ENCODE measurements at places on chromosomes 11 and 22. TPM values are rescaled to one million over a fixed set of nuclear protein-coding genes. Genes with fewer than 3 reads are reported as not detected.

GRCh38 chr11:114377612-114378267 is 22.6 kb downstream of the C11orf71 start:
- no peak for DNase-seq

Gene DDTL
- 2.3 TPM for total RNA-seq

DNA sequence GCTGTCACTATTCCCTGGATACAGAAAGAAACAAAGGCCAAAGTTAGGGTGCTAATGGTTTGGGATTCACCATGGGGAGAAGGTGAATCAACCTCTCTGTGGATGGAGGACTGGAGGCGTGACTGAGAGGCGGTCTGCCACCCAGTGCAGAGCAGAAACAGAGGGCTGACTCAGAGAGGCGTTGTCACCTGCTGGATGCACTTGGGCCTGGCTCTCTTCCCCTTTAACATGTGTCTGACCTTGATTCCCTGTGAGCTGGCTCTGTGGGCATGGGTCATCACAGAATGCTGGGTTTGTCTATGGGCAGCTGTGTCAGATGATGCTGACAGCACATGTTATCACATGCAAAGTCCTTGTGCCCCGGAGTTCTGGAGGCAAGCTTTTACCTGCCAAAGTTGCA is 75.9 kb downstream of the LDLRAD3 start:
- no peak for DNase-seq

GRCh38 chr11:223884-224283 is 12.3 kb downstream of the SIRT3 start:
- DNase-seq: no peak

Gene MGAT3
- total RNA-seq: 0.18 TPM

DNA sequence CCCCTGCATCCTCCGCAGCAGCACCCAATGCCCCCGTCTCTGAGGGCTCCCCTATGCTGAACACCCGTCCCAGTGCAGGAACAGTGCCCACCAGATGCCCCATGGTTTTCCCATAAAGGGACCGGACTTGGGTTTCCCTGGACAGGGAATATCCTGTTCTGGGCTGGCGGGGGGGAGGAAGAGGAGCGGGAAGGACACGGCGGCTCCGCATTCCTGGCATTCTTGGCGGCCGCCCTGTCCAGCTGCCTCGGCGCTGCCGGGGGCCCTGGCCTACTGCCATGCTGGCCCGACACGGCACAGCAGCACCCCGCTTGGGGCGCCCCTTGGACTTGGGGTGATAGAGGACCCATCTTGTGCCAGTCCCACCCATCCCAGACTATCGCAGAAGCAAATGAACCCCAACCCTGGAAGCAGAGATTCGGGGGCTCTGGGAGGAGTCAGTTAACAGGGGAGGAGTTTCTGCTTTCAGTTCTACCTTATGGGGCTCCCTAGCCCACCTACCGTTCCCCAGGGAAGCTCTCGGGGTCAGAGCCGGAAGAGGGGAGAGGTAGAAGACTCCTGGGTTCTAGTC is 23.7 kb upstream of the CBX7 start:
- no peak for DNase-seq

GRCh38 chr22:17112491-17113042 is 8.6 kb downstream of the TMEM121B start:
- DNase-seq: no peak
